Activated naive CD8-positive, alpha-beta T cell treated with anti-CD3 and anti-CD28 coated beads, Interleukin-2, amount 10 ng/mL, durations not matched to agents 7 days and 5 days (primary cell): ENCODE measurements at places on chromosomes 3 and 15.

- peak overlapping the region; percentile 27 for H3K4me3 ChIP-seq
- H3K36me3 ChIP-seq, result peaks cover 7% of the 10 kb centered on the region
- DNase-seq, result no peak
- peaks cover 24% of the 10 kb centered on the region for H3K4me1 ChIP-seq
These were observed 13.1 kb upstream of the PLA2G4D start for GRCh38 chr15:42107473-42107872.

DNA sequence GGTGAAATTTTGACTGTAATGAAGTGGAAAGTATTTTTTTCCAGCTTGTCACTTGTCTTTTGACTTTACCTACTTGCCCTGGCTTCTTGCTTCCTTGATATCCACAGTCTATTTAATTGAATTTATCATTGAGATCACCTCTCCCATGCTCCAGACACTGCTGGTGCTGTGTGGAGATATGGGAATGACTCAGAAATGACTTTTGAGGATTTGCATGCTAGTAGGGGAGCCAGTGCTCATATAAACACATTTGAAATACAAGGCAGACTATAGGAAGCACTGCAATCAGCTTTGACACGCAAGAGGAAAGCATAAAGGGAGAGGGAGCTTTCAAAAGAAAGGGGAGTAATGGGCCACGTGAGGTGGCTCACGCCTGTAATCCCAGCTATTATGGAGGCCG lies 7.3 kb upstream of the TRPM1 start:
- peaks cover 2% of the 10 kb centered on the region for H3K27me3 ChIP-seq
- no peak overlapping the region for H3K4me3 ChIP-seq
- DNase-seq, result no peak
- no peaks in the 10 kb centered on the region for H3K36me3 ChIP-seq

DNA sequence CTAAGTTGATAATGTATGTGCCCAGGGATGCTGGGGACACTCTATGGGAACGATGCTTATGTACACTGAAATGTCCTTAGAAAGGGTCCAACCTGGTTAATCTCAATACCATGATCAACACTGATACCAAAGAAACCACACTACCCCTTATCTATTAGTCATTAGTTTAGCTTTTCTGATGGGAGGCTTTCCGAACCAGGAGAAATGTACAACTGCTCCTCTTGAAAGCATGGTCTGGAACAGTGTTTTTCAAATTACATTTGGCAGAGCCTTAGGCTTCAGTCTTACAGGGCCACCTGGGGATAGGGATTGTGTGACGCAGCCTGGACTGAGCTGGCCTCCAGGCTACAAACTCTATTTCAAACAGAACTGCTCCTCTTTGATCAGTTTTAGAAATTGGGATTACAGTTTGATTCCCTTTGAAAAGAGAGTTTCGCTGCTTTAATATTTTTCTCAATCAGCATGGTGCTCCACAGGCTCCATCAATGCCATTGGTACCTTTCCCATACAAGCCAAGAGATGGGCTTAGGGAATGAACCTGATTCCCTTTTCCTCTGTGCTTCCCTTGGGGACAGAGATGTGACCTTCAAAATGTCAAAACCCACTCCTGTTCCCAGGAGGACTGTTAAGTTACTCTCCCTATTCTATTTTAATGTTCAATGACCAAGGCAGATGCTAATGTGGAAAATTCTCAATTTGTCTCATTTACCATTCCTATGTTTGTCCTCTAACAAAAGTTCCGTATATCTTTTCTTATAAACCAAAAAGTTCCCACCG lies 296.0 kb upstream of the ADAMTS9 start:
- no peaks in the 10 kb centered on the region for H3K27me3 ChIP-seq
- H3K4me1 ChIP-seq, result no peaks in the 10 kb centered on the region
- DNase-seq, result no peak
- no peak overlapping the region for H3K27ac ChIP-seq
- no peak overlapping the region for H3K4me3 ChIP-seq
- no peaks in the 10 kb centered on the region for H3K36me3 ChIP-seq

DNA sequence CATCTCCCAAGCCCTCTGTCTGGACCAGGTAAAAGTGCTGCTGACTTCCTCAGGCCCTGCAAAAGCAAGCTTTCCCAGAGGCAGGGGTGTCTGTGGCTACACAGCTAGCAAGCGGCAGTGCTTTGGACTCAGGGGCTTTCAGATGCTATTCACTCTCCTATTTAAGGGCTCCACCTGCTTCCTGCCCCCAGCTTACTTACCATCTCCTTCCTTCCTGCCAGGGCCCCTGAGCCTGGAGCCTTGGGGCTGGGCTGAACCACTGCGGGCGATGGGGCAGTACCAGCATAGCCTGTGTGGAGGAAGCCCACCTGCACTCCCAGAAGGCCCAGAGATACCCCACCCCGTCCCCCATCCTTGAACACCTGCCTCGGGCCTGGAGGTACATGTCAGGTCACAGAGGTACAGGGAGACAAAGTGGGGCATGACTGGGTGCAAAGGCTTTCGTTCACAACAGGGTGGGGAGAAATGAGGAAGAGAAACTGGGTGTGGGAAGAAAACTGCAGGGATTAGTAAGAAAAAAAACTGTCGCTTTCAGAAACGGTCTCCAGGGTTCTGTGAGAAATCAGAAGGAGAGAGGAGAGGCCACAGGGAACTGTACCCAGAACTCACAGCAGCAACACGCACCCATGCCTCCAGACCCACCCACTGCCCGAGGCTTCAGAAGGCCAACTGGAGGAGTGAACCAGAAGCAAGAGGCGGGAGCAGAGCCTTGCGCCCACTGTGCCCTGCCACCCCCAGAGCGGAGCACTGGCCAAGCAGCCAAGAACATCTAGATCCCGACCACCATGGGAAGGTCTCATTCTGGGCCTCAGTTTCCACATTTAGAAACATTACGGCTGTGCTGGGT lies 49.5 kb downstream of the CCDC12 start:
- H3K4me1 ChIP-seq, result peaks cover 58% of the 10 kb centered on the region
- H3K27ac ChIP-seq, result peak overlapping the region; percentile 90
- H3K4me3 ChIP-seq, result peak overlapping the region; percentile 61
- peaks cover 37% of the 10 kb centered on the region for H3K36me3 ChIP-seq

- H3K4me1 ChIP-seq, result peaks cover 2% of the 10 kb centered on the region
- H3K4me3 ChIP-seq, result no peak overlapping the region
- no peak overlapping the region for H3K27ac ChIP-seq
- no peak for DNase-seq
- H3K36me3 ChIP-seq, result no peaks in the 10 kb centered on the region
These were observed 4.2 kb downstream of the SEMA3G start for GRCh38 chr3:52440671-52441070.

DNA sequence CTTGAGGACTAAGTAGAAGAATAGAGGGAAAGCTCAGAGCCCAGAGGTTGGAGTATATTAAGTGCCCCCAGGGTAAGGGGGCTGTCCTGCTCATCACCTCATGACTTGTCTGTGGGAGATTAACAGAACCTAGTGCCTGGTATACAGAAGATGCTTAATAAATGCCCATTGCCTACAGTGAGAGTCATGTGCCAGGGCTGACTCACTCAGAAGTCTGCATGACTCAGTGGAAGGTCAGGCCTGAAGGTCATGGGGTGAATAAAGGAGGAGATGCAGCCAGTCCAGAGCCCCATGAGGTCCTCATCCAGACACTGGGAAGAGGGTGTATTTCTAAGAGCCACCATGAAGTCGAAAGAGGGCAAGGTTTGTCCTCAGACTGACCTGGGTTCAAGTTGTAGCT lies 62.5 kb upstream of the TLE3 start:
- no peaks in the 10 kb centered on the region for H3K36me3 ChIP-seq
- H3K27ac ChIP-seq, result no peak overlapping the region
- no peak overlapping the region for H3K4me3 ChIP-seq
- DNase-seq, result no peak
